B cell (primary cell): ENCODE measurements at places on chromosomes 1 and 21.

DNA sequence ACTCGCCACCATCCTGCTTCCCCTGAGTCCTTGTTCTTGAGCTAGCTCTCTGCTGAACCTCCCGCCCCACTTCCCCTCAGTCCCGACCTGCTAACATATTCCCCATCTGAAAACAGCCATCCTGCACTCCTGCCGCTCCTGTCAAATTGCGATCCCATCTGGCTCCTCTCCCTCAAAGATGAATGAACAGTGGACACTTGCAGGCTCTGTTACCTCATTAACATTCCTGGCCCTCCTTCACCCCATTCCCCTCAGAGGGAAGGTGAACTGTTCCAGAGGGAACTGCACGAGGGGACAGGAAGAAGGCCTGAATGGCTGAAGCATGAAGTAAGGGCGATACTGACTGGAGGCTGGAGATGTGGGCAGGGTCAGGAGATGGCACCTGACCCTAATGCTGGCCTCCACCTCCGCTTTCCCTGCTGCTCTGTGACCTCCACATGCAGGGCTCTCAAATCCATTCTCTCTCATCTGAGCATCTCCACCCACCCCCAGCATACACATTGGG, 7.4 kb upstream of the CELSR2 start:
- DNase-seq, result no peak

DNA sequence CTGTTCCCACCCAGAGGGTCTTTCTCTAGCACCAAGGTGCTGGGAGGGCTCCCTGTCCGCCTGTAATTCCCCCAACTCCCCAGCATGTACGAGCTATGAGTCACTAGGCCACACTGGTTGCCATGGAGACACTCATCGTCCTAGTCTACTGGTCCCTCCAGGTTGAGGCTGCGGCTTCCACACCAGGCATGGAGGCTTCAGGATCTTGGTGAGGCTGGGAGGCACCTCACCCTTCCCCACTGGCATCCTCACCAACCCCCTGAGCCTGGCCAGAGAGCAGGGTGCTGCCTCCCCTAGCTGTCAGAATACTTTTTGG, 75.6 kb upstream of the KAZN start:
- DNase-seq, result no peak

DNA sequence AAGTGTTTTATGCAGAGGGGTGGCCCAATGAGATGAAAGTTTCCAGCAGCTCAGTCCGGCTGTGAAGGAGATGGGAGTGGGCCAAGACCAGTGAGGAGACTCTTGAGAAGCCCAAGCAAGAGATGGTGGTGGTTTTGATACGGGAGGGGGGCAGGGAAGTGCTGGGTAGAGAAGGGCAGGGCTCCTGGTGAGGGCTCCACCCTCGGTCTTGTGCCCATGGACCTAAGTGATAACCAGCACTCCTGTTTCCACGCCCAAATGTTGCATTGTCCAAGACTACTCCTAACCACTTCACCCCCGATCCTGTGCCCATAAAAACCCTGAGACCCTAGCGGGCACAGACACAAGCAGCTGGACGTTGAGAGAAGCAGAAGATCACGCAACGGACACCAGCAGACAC, 140.9 kb downstream of the MIS18A start:
- DNase-seq, result no peak

- no peak for DNase-seq
Measured at GRCh38 chr1:44119525-44119924, 904 bp downstream of the KLF17 start.

DNA sequence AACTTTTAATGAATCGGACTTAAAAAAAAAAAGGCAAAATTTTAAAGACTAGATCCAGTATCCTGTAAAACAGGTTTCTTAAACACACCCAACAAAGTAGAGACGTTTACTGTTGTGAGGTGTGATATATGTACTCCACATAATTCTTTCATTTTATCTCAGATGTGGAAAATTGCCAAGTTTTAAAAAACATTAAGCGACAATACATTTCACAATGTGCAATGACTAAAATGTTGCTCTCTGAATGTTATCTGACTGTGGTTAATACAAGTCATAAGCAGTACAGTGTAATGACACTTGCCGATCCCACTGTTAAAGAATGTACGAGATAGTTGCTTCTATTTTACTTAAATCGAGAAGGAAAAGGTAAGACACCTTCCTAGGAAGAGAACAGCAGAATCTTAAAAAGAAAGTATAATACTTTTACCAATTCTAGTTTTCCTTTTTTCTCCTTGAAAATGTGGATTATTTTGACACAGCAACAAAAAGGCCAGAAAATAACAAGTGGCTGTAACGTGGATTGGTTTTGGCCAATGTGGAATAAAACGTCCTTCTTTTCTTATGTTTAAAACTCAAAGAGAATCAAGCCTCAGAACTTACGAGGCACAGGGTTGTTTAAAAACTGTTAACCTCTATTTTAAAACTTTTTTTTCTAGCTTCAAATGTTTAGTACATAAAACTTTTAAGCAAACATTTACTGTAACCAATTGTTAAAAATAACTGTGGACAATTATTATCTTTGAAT, 51.4 kb downstream of the TP53BP2 start:
- DNase-seq, result no peak
